ENCODE measurements at places on chromosomes 3 and 15.

GRCh38 chr3:45426161-45426560 lies 37.8 kb downstream of the LARS2 start:
- DNase-seq: no peak

DNA sequence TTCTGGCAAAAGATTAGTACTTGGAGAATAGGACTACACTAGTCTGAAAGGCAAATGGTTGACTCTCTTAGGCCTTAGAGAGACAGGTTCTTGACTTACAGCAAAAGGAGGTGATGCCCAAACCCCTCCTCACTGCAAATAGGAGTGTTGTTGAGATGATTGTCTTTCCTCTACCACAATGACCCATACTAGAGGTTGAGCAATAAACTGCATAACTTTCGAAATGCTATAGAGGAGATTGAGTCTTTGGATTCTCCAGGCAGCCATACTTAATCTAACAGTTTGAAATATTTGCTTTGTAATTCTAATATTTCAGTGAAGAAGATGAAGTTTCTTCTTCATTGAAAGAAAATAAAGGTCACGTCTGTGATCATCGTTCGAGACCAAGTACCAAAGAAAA lies 498.5 kb upstream of the GBE1 start:
- no peak for DNase-seq

GRCh38 chr3:146249921-146250320 lies 984 bp downstream of the PLSCR4 start:
- DNase-seq: no peak

- no peak for DNase-seq
Measured at GRCh38 chr15:68981941-68982340, 32.6 kb upstream of the NOX5 start.

DNA sequence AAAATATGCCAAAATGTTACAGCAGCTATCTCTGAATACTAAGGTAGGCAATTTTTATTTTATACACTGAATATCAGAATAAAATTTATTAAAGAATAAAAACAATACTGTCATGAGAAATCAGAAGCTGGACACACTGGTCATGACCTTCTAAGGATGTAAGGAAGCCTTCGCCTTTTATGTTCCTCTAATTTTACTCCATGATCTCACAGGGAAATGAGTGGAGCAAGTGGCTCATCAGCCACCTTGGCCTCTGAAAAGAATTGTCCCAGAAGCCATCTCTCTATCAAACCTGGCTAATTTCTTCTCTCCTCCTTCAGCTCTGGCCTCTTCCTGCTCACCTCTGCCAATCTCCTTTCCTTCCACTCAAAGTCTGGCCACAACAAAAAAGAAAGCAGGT lies 48.6 kb downstream of the THRB start:
- DNase-seq: no peak

DNA sequence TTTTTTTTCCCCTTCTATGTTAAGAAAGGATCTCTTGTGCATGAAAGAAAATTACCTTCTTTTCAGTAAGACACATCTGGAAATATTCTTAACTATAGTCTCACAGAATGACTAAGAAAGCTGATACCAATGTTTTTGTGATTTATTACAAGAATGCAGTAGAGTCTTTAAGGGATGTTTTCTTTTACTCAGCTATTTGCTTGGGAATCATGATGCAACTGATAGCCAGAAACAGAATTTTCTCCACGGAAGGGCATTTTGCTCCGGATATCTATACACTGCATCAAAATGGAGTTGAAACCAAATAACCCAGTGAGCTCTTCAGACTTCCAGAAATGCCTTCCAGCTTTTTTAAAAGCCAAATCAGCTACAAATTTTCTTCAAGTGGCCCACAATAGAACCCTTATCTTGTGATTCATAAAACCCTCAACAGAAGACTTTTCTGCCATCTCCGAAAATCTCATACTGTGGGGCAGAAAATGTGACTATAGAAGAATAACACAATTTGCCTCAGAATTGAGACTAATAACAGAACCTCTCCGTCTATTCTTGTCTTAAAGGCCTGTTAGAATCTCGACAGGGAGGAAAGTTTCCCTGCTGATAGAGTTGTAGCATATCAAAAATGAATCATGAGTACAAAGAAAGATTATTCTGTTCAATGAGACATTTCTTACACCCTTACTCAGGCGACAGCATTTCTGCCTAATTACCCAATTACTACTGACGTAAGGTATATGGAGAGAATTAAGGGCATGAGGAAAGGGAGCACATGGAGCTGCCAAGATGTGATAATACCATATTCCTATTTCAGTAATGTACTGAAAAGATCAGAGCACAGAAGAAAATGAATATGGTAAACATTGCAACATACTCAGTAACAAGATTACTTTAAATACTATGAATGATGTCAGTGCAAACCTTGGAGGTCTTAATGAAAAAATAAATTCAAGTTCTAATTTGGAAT lies 900.1 kb downstream of the ROBO1 start:
- DNase-seq: no peak

- no peak for DNase-seq
Measured at GRCh38 chr3:161545824-161546223, 49.2 kb downstream of the OTOL1 start.

DNA sequence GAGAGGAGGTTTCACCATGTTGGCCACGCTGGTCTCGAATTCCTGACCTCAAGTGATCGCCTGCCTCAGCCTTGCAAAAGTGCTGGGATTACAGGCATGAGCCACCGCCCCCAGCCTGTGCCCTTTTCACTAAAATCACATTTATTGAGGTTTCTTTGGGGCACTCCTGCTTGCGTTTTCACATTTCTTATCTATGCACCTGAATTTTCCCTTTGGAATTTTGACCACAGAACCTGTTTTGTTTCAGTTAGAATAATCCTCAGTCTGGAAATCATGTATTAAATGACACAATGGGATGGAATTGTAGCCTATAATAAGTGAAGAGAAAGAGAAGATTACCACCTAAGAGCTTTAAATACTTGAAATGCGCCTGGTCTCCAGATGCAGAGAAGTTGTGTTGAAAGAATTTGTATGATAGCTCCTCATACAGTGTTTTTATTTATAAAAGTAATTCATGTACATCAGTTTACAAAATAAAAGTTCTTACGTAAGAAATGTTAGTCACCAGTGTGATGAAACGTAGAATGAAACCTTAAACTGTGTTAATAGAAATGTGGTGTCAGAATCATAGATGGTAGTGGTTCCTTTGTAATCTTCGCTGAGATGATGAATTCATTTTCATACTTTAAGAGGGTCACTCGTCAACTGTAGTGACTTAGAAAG lies 107.0 kb downstream of the TCF12 start:
- no peak for DNase-seq

DNA sequence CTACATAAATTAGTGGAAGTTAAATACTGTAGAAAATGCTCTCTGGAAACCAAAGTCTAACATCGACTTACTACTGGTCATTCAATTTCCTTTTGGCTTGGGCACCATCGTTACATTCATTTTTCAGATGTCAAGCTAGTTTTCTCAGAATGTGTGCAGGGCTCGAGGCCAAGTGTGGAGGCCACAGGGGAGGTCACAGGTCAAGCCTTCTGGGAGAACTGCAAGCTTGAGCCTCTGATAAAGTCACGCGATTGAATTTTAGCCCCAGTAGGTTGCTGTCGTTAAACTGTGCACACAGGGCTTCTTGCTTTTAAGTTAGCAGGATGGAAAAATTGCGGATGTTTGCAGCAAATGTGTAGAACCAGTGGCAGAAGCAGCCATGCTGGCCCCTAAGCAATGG lies 182.2 kb downstream of the APBA2 start:
- no peak for DNase-seq

GRCh38 chr3:33441225-33441976 lies 1.2 kb upstream of the UBP1 start:
- no peak for DNase-seq

GRCh38 chr15:97521381-97522285 lies 438.9 kb upstream of the ARRDC4 start:
- DNase-seq: no peak

Measured in stimulated activated CD8-positive, alpha-beta memory T cell treated with anti-CD3 and anti-CD28 coated beads, Interleukin-15, amount 100 ng/mL, for 1 hour (primary cell).